ELF-1 (cell line): ENCODE measurements at places on chromosomes 6 and 20.
A peak's percentile ranks its signal among the peaks of the same experiment; 100 is the strongest.

GRCh38 chr6:139695361-139695760 is 320.9 kb upstream of the CITED2 start:
- no peak for DNase-seq

DNA sequence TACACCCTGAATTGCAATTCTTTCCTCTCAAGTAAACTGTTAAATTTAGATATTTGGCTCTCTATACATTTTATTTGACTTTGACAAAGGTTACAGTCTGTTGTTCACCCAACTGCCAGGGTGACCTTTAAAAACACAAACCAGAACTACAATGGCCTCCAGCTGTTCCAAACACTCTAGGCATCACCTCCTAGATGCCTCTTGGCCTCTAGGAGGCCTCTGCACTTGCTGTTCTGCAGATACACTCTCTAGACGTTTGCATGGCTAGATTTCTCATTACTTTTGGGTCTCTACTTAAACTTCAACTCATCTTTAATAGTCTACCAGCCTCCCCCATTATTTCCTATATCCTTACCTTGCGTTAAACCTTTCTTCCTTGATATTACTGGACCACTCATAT is 102.8 kb upstream of the BEND3 start:
- no peak for DNase-seq

DNA sequence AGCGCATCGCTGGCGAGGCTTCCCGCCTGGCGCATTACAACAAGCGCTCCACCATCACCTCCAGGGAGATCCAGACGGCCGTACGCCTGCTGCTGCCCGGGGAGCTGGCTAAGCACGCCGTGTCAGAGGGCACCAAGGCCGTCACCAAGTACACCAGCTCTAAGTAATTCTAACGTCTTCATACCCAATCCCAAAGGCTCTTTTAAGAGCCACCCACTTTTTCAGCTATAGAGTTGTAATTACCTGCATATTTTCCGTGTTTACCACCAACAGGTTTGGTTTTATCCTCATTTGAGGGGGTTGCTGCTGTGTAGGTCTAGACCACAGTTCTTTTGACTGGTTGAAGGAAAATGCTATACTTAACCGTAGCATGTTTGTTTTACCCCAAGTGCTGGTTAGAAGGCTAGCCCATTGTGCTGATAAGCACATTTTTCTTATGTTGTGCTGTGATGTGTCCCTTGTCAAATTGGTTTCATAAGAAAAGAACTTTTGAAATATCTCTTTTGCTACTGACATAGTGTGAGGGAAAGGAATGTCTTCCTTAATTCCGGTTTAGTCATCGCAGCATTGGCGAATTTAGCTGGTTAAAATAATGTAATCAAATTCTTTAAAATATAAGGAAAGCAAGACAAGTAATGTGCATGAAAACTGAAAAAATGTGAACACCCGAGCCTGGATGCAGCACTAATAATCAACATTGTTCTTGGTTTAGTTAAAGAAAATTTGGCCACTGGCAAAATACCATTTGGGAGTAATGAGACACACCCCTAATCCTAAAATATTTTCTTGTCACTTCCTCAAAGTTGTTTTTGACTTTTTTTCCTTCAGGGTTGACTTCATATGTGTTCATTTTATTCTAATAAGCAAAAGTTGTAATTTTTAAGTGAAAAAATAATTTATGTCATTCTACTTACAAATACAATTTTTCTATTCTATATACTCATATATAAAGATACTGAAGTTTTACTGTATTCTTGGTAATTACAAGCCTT is 112.8 kb downstream of the HFE start:
- DNase-seq, result no peak

GRCh38 chr6:143264379-143264778 is 186.1 kb downstream of the ADAT2 start:
- no peak for DNase-seq

GRCh38 chr6:4347877-4348276 is 212.5 kb upstream of the ECI2 start:
- DNase-seq, result no peak

DNA sequence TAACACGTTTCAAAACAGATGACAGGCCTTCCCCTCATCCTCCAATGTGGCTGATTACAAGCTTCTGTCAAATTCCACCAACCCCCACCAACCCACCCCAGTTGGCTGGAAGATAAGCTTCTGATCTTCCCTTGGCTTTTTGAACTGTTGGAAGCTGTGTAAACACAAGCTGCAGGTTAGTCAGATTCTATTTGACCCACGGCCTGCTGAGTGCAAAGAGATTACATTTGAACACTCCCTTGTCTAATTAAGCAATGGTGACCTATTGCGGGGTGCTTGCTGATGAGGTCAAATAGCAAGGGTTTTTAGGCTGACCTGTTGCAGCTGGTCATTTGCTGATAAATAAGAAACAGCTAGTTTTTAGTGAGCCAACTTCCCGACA is 379.7 kb downstream of the BMP2 start:
- DNase-seq, result peak; percentile 14

- DNase-seq, result no peak
Observed at GRCh38 chr6:170449835-170450753, 103.0 kb downstream of the PSMB1 start.

DNA sequence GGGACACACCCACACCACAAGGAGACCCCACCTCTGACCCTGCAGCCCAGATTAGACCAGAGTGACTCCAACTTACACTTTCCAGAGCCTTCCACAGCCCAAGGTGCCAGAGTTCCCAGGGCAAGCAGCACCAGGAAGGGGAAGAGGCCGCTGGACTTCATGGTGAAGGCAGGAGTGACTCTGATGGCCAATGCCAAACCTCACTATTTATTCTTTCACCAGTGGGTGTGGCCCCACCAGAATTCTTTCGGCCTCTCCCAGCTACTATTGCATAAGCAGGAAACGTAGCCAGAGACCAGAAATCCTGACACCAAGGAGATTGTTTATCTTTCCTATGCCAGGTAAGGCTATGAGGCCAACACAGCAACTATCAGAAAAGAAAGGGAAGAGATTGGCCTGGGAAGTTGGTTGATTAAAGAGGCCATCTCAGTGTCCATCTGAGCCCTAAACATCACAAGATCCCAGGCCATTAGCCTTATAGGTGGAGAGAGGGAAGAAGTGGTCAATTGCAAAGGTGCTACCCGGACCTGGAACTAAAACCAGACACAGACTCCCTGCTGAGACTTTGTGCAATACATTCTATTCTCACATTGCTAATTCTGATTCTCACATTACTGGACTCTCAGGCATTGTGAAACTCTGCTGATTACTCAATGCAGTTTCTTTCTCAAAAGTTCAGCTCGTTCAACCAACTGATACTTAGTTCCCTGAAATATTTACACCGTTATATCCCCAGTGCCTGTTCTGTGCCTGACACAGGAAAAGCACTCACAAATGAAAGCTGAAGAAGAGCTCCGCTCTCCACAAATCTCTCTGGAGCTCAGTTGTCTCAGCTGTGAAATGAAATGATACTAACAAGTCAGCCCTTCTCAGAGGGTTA is at the start of gene SLPI:
SLPI (minus strand) TSS at position 182 of the 880 bp plus-strand sequence; CDS start at position 161, 21 bp downstream.
- DNase-seq, result no peak

GRCh38 chr20:15842872-15843271 is 730.4 kb downstream of the KIF16B start:
- no peak for DNase-seq

GRCh38 chr6:111673937-111674336 is 68.3 kb upstream of the TRAF3IP2 start:
- no peak for DNase-seq

DNA sequence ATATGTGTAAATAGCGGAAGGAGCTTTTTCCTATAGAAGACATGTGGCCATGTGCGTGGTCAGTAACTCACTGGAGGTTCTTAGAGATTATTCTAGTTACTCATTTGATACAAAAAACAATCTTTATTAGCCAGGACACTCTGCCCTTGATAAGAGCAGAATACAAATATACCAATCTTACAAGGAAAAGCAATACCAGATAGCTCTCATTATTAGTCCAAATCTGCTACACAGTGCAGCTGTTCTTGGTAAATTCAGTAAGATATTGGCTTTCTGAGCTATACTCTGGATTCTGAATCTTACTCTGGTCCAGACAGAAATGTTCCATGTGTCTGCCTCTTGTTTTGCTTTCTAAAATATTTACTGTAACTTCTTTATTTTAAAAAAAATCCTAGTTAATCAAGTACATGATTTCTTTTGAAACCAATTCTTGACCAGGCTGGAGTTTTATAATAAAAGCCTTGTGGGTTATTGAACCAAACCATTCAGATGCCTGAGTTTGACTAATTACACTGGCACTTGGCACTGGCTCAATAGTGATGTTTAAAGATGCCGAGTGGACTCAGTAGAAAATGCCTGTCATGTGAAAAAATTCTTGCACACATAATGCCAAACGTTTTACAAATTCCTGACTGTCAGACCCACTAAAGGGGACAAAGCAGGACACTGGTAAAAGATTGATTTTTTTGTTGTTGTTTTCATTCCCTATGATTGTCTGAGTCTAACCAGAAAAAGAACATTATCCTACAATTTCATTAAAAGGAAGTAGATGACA is 242.8 kb upstream of the TCF21 start:
- no peak for DNase-seq

- no peak for DNase-seq
Observed at GRCh38 chr6:109237077-109237985, 142.0 kb downstream of the CEP57L1 start.

GRCh38 chr6:45160305-45160704 is 167.8 kb upstream of the RUNX2 start:
- DNase-seq, result no peak

DNA sequence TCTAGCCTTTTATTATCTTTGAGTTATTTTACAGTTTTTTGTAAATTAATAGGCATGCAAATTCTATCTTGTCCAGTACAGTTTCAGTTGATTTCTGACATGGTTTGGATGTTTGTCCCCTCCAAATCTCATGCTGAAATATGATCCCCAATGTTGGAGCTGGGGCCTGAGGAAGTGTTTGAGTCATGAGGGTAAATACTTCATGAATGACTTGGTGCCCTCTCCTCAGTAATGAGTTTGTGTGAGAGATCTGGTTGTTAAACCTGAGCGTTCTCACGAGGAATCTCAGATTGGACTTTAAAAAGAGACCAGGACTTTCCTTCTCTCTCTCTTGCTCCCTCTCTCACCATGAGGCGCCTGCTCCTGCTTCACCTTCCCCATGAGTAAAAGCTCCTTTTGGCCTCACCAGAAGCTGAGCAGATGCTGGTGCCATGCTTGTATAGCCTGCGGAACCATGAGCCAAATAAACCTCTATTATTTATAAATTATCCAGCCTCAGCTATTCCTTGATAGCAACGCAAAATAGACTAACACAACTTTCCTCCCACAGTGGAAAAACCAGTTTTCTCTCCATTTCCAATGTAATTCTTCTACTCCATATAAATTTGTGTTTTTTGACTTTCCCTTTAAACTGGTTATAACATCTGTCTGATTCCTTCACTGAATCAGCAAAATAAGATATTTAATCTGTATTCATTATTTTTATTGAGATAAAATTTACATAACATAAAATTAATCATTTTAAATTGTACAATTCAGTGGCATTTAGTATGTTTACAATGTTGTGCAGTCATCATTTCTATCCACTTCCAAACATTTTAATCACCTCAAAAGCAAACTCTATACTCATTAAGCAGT is 78.7 kb upstream of the PRSS16 start:
- no peak for DNase-seq

DNA sequence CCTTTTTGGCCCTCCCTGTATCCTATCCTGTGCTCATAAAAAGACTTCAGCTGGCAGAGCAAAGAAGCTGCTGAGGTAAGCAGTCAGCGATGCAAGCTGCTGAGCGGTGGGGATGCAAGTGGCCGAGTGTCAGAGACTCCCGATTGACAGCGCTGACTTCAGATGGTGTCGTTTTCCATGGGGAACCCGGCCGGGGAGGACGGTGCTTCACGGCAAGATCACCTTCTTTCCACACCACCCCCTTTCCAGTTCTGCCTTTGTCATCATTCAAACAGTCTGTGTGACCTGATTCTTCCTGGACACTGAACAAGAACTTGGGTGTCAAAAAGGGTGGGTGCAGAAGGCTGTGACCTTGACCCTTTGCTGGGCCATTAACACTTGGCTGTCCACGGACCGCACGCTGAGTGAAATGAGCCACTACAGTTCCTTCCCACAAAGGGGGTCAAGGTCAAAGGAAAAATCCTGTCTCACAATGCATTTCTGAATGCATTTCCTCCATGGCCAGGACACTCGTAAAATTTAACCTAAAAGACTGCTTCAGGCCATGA is 52.9 kb upstream of the UNC93A start:
- peak; percentile 71 for DNase-seq

DNA sequence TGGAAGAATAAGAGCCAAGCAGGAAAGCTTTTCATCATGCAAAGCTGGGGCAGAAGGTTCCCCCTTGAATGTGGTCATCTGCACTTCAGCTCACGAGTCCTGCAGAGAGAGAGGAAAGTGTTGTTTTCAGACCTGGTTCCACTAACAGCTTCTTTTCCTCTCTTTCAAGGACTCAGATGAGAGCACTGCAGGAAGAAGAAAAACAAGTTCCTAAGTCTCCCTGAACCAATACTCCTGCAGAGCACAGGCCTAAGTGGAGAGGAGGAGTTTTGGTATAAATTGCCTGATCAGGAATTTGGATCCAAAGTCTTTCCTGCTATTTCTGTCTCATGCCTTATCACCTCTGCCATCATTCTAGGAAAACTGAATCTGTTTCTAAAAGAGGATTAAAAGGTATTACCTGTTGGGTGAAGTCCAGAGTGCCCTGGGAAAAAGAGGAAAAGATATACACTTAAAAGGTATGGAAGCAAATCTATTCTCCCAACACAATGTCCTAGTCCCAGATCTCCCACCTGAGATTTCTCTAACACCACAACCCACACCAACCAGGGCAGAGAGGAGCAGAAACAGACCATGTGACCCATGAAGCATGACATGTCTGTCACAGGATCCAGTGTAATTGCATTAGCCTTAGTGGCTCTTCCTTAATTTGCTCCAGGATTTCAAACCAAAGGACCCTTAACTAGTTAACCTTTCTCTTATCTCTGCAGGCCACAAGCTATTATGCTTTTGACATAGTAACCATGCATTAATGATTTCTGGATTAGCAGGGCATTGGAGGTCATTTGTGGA is 12.2 kb downstream of the HLA-DRB5 start:
- no peak for DNase-seq

DNA sequence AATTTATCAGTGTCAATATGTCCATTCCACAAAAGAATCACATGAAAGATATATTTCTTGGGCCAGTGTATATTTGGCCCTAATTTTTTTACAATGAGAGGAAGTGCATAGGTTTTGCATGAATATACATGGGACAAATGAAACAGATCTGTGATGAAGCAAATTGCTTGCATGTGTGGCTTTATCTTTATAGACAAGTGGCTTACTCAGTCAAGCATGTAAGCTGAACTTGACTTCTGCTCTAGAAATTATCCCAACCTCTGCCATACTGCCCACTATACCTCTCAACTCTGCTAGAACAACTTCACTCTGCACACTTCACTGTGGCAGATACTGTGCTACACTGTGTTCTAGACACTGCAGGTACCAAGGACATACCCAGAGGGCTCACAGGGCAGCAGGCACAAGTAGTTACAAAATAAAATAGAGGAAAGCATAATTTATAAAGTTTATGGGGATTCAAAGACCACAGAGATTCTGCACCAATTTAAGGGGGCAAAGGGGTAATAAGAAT is 349.2 kb upstream of the HSF2 start:
- DNase-seq, result no peak

GRCh38 chr20:58817748-58818147 is 33.0 kb downstream of the GNAS-AS1 start:
- no peak for DNase-seq

GRCh38 chr6:75446241-75446880 is 47.2 kb downstream of the FILIP1 start:
- no peak for DNase-seq

GRCh38 chr6:53888931-53889330 is 94.1 kb downstream of the LRRC1 start:
- no peak for DNase-seq
